ENCODE measurements at places on chromosomes 1 and 21.

- no peak for DNase-seq
These were observed 31.7 kb upstream of the ITLN1 start for GRCh38 chr1:160916666-160917065.

DNA sequence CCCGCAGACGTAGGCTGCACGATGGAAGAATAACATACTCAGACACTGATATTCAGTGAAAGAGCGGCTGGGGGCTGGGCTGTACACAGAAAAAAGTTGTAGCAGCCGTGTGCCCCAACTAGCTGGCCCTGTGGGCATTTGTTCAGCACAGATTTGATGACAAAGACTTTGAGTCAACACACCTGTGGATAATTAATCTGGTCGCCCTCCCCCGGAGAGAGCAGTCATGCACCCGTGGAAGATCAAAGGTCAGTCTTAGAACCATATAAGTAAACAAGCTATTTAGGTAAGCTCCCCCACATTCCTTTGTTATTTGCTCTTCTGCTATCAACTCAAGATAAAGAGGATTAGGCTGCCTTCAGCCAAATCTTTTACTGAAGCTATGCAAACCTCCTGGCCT lies 148.4 kb upstream of the HMCN1 start:
- no peak for DNase-seq

GRCh38 chr1:1425426-1425752 lies 4.3 kb upstream of the ANKRD65 start:
- DNase-seq, result no peak

- peak; percentile 70 for DNase-seq
These were observed 32.7 kb upstream of the CD2 start for GRCh38 chr1:116721451-116722007.

GRCh38 chr1:98201666-98202081 lies 280.8 kb upstream of the DPYD start:
- DNase-seq, result no peak

DNA sequence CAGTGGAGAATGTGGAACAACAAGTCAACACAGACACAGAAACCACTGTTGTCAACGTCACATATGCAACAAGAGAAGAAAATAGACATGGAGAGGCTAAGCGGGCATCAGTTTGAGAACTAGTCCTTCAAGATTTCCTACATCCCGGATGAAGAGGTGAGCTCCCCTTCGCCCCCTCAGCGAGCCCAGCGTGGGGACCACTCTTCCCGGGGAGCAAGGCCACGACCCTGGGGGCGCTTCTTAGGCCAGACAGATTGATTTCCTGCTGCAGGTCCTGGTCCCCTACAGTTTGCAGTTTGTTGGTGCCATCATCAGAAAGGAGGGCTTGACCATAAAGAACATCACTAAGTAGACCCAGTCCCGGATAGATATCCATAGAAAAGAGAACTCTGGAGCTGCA lies 113.0 kb downstream of the NBPF12 start:
- no peak for DNase-seq

GRCh38 chr1:32240140-32240951 lies 6.7 kb upstream of the FAM167B start:
- DNase-seq, result no peak

- DNase-seq, result no peak
These were observed 13.0 kb upstream of the SAMSN1 start for GRCh38 chr21:14559102-14559501.

GRCh38 chr1:215140135-215140534 lies 57.6 kb downstream of the KCNK2 start:
- no peak for DNase-seq

- no peak for DNase-seq
These were observed 51.5 kb upstream of the SCYL3 start for GRCh38 chr1:169945181-169945580.

DNA sequence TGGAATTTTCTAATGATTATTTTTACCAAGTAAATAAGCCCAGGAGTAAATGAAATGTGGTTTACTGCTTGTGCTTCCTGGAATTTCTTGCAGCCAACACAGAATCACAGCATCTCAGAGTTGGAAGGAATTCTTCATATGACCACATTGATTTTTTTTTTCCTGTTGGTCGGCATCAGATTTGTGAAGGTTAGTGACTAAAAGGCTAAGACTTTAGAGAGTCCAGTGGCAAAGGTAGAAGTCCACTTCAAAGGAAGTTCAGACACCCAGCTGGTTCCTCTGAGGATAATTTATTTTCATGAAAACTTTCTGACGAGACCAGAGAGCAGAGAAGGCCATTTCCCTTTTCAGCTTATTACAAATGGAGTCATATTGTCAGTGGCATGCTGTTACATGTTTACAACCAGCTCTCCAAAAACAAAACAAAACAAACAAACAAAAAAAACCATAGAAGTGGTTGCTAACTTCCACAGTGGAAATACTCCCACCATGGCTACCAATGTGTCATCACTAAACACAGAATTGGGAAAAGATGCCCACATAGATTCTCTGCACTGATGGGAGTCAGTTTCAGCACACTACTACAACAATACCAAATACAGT lies 77.2 kb upstream of the CDC42BPA start:
- no peak for DNase-seq

DNA sequence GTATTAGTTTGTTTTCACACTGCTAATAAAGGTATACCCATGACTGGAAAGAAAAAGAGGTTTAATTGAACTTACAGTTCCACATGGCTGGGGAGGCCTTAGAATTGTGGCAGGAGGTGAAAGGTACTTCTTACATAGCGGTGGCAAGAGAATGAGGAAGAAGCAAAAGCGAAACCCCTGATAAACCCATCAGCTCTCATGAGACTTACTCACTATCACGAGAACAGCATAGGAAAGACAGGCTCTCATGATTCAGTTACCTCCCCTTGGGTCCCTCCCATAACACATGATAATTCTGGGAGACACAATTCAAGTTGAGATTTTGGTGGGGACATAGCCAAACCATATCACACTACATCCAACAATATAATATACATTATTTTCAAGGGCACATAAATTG lies 145.7 kb upstream of the BARHL2 start:
- DNase-seq, result no peak

DNA sequence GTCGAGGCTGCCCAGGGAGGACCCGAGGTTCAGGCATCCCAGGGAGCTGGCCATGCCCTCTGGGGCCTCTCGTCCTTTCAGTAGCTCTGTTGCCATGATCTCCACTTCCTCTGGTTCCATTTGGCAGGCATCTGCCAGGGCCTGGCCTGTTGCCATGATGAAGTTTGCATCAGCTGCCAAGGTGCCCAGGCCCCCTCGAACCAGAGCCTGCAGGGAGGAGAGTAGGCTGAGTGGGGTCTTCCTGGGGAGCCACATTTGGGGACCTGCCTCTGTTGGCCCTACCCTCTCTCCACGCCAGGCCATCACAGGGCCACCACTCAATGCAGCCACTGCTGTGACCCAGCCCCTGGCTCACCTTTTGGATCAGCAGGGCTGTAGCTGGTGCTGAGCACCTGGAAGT lies 16.4 kb upstream of the KIF21B start:
- no peak for DNase-seq

GRCh38 chr1:9922342-9922741 lies 12.3 kb upstream of the CTNNBIP1 start:
- no peak for DNase-seq

GRCh38 chr1:116989835-116990234 lies 11.7 kb upstream of the CD101 start:
- no peak for DNase-seq

GRCh38 chr1:158146165-158146564 lies 34.5 kb upstream of the CD1D start:
- DNase-seq, result no peak

DNA sequence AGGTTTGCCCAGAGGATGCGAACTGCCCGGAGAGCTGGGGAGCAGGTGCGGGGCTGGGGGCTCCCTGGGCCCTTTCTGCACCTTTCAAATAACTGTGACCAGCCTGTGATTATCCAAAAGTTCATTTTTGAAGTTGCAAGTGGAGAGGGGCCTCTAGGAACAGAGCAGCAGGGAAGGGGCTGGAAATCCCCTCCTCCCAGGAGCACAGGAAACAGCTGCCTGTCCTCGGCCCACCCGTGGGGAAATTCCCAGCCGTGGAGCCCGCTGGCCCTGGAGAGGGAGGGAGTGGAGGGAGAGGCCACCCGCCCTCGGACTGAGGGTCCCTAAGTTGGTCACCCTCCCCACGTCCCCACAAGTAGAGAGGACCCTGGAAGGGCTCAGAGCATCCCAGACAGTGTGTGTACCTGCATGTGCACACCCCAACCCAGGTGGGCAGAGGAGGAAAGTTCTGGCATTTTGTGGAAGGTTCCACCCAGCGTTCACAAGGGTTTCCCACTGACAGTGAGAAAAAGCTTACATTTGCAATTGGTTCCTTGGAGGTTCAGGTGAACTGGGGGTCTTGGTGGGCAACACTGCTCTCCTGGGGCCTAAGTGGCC lies 1.2 kb upstream of the TNFRSF4 start:
- DNase-seq, result no peak

DNA sequence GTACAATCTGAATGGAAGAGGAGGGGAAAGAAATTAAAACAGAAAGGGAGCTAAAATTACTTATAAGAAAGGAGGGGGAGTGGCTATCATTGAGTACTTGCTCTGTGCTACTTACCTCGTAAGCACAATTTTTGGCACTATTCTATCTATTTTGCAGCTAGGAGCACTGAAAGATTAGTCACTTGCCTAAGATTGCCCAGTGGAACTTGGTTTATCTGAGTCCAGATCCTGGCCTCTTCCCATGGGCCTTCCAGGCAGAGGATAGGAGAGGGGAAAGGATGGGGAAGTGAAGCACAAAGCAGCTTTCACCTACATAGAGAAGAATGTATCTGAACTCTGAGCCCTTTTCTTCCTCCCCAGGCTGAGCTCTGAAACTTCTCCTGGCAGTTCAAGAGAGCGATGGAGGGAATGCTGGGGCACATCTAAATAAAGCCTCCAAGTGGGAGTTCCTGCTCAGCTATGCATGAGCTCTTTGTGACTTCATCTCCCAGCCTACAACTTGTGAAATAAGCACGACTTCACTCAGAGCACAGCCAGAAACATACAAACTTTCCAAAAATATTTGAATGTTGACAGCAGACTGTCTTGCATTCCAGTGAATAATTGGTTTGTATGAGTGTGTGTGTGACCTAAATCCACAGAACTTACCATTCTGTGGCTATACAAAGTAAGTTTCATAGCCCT lies 29.4 kb downstream of the HMGB4 start:
- DNase-seq, result no peak

GRCh38 chr1:159200769-159201168 lies 3.9 kb upstream of the ACKR1 start:
- DNase-seq, result no peak

GRCh38 chr1:55716610-55717009 lies 501.4 kb upstream of the USP24 start:
- DNase-seq, result no peak

GRCh38 chr1:115261496-115261895 lies 76.6 kb downstream of the NGF start:
- DNase-seq, result no peak

DNA sequence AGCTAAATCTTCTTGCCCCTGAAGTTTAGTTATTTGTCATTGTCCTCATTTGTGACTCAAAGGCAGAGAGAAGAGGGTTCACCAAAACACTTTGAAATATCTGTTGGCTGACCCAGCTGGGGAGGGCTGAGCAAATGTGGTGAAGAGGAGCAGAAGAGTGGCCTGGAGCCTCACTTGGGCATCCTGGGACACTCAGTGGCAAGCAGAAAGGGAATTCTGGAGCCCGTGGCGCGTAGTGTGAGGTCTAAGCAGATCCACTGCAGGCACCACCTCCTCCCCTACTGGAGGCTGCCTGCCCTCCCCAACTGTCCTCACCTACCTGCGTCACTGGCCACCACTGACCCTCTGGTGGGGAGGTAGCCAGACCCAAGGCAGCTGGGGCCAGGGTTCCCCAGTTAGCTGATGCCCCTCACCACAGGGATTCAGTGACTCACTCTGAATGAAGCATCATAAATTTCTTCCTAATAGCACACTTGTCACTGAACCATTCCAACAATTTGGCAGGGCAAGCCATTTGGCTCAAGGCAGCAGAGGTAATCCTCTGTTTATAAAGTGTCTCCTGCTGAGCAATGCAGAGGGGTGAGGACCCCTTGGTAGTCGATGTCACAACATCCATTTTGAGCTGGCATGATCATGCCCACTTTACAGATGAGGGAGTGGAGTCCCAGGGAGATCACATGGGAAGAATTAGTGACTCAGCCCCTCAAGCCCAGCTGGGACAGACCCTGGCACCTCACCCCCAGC lies 80.3 kb downstream of the NENF start:
- no peak for DNase-seq

GRCh38 chr1:159921251-159921650 lies 4.1 kb downstream of the TAGLN2 start:
- DNase-seq, result no peak

- no peak for DNase-seq
These were observed 84.7 kb downstream of the NDUFS5 start for GRCh38 chr1:39110882-39111281.

GRCh38 chr1:11184973-11185372 lies 4.2 kb upstream of the ANGPTL7 start:
- DNase-seq, result no peak

DNA sequence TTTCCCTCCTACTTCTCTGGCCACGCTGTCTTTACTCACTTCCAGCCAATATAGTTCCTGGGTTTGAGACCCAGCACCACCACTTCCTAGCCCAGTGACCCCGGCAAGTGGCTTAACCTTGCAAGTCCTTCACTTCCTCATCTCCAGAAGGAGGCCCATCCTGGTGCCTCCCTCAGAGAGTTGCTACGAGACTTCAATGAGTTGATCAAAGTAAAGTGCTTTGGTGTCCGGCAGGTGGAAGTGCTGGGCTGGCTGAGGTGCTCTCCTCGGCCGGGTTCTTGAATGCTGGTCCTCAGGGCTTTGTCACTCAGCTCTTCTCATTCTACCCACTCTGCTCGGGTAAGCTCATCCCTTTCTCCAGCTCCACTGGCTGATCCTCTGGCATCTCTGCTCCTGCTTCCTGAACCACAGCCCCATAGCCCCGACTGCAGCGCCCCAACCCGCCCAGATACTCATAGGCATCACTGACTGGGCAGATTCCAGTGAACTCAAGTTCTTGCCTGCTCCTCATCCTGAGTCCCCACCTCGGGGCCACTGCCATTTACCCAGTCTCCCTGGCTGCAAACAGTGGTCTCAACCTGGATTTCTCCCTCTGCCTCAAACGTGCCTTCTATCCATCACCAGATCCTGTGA lies 75.8 kb upstream of the WNT4 start:
- DNase-seq, result no peak

DNA sequence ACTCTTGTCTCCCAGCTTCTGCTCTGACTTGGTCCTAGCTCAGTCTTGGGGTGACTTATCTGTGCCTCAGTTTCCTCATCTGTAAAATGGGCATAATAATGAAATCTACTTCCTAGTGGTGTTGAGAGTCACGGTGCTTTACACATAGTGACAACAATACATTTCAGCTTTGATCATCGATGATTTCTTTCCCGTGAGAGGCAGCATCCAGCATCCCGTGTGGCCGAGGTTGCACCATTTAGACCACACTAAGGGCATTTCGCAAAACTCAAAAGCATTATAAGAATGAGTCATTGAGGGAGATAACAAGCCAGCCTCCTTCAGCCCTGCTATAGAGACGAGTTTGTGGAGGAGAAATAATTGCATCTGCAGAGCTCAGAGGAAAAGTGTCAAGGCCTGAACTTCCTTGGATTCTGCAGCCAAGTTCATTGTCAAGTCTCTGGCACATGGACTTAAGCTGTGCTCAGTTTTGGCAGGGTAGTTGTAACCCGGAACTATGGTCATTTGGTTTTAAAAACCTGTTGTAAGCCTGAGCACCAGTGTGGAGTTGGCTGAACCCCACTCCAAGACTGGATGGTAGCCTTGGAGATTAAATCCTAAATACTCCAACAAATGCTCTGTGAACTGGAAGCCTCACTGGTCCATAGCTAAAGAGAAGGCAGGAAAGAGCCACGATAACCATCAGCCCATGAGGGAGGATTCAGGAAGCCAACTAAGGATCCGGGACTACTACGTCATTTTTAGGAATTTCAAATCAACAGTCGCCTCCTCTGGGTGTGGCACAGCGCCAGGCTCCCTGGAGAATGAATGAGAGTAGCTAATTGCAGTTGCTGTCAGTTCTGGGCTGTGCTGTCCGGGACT lies 64.2 kb downstream of the TCP10L start:
- DNase-seq, result no peak
